ENCODE measurements at places on chromosomes 3 and 15.

- no peak for DNase-seq
Observed at GRCh38 chr3:119781330-119782198, at the start of gene NR1I2. Gene NR1I2 (plus strand): TSS chr3:119782101.

DNA sequence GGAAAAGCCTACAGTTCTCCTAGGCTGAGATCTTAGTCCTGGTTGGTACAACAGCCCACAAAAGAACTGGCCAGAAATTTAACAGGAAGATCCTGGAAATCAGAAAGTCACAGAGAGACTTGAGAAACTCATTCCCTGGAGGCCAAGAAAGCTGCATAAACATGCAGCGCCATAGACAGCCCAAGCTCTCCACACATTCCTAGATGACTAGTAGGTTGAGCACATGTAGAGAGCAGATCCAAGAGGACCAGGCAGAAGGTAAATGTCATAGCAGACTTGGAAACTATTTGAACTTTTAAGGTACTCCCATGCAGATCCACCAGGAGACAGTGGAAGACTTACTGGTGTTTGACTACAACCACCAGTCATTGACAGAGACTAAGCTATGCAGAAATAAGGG lies 18.4 kb downstream of the KBTBD12 start:
- no peak for DNase-seq

DNA sequence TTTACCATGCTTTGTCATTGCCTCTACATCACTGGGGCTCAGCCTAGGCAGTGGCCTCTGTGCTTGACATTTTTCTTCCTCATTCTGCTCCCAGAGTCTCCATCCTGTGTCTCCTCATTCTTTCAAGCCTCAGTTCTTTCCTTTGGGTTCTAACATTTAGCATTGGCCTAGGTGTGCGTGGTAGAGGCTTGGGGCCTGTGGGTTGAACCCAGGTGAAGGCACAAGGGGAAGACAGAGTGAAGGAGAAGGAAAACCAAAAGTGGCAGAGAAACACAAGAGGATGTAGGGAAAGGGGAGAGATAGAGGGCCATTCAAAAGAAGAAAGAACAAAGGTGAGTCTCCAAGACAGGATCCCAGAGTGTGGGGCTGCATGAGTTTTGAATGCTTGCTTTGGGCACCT lies 75.7 kb downstream of the FNDC3B start:
- no peak for DNase-seq

- DNase-seq = no peak
Observed at GRCh38 chr3:50323092-50323600, 601 bp upstream of the HYAL2 start.

GRCh38 chr15:67914537-67915460 lies 75.0 kb upstream of the RNU6-1 start:
- no peak for DNase-seq

- DNase-seq = peak; percentile 74
Observed at GRCh38 chr15:45635191-45635638, 386 bp downstream of the SQOR start.

- no peak for DNase-seq
Observed at GRCh38 chr3:158094235-158095110, 11.7 kb downstream of the SHOX2 start.

DNA sequence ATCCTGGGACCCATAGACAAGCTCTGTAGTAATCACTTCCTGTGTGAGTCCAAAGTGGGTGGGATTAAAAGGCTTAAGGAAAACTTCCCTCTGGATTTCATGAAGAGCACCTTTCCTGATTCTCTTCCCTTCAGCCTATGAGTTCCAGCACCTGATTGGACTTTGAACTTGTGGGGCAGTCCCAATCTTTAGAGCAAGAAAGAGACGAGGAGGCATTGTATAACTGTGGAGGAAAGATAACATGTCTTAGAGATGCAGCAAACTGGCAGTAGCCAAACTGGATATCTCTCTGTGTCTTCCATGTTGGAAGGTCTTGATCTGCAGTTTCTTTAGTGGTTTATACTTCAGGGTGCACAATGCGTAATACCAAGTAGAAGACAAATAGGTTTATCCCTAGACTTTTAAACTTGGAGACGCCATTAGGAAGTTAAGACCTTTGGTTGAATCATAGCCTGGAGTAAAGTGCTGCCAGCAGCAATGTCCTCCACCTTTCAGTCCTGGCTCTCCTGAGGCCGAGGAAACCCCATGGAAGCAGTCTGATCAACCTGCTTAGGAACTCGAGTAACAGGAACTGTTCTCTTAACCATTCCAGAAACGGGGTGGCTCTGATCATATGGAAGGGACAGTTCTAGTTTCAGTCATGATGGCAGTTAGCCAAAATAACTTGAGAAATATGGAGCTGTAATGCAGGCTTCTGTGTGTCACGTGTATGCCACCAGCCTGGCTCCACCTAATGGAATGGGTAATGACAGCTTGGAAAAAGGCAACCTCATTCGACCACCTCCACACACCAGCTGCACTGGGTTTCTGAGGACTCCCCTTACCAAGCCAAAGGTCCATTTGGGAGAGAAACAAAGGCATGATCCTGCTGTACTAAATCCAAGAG lies 4.7 kb downstream of the EIF1B start:
- DNase-seq = no peak

DNA sequence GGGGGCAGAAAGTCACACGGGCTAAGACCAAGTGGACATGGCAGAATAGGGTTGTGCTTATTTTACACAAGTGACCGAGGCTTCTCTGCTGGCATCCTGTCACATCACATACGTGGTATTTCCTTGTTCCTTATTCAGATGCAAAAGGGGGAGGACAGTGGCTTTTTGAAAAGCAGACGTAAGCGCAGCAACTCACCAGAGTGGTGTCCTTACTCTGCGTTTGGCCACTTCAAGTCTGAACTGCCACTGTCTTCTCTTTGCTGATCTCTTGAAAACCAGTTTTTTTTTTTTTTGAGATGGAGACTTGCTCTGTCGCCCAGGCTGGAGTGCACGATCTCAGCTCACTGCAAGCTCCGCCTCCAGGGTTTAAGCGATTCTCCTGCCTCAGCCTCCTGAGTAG lies 113.2 kb downstream of the SOX2 start:
- no peak for DNase-seq

GRCh38 chr15:42392309-42393024 lies 33.2 kb downstream of the CAPN3 start:
- no peak for DNase-seq

DNA sequence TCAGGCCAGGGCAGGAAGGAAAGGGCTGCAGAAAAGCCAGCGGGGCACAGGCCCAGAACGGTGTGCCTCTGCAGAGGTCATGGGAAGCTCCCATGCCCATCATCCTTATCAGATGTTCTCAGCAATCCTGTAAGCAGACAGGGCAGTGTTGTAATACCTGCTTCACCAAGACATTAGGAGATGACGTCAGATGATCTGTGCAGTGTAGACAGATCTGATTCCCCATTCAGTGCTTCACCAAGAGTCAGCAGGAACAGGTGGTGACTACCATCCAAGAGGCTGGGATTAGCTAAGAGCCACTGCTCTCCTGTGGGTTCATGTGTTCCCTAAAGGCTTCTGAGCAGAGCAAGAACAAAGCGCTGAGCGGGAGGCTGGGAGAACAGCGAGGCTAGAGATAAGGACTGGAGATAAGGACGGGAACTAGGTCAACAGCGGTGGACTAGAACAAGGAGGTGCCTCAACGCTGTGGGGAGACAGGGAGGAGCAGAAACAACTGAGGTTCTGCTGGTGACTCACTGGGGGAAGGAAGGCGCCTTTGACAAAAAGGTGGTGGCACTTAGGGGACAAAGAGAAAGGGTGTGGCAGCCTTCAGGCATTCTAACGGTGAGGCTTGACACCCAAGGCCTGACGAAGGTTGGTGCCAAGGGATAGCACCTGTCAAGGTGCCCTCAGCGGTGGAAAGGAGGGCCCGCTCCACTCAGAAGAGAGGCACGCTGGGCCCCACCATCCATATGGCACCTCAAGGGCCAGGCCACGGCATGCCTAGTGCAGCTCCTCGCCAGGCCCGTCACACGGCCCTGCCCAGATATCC lies 28.4 kb downstream of the CCDC12 start:
- peak; percentile 78 for DNase-seq

- peak; percentile 52 for DNase-seq
Observed at GRCh38 chr15:52076889-52077781, 35.4 kb downstream of the BCL2L10 start.

- DNase-seq = no peak
Observed at GRCh38 chr3:66830301-66830700, 167.8 kb upstream of the KBTBD8 start.

GRCh38 chr3:169145540-169146178 lies 517.9 kb downstream of the MECOM start:
- no peak for DNase-seq

DNA sequence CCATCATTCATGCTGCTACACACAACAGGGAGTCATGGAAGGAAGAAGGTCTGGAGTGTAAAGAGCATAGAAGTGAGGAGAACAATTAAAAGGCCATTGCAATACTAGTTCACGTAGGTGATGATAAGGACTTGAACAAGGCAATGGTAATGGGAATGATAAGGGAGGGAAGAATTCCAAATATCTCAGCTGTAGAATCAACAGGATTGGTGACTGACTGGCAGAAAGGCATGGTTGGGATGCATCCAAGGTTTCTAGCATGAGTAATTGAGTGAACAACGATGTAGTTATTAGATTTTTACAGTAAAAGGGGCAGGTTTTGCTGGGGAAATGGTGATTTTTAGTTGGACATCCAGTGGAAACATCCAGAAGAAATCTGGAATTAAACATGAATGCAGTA lies 2.4 kb upstream of the SEC62 start:
- DNase-seq = no peak

- no peak for DNase-seq
Observed at GRCh38 chr3:17135696-17136095, 250.9 kb downstream of the PLCL2 start.

- DNase-seq = peak; percentile 10
Observed at GRCh38 chr3:120567370-120568201, 28.6 kb upstream of the NDUFB4 start.

- DNase-seq = no peak
Observed at GRCh38 chr3:113051787-113052186, 61.0 kb downstream of the GTPBP8 start.

DNA sequence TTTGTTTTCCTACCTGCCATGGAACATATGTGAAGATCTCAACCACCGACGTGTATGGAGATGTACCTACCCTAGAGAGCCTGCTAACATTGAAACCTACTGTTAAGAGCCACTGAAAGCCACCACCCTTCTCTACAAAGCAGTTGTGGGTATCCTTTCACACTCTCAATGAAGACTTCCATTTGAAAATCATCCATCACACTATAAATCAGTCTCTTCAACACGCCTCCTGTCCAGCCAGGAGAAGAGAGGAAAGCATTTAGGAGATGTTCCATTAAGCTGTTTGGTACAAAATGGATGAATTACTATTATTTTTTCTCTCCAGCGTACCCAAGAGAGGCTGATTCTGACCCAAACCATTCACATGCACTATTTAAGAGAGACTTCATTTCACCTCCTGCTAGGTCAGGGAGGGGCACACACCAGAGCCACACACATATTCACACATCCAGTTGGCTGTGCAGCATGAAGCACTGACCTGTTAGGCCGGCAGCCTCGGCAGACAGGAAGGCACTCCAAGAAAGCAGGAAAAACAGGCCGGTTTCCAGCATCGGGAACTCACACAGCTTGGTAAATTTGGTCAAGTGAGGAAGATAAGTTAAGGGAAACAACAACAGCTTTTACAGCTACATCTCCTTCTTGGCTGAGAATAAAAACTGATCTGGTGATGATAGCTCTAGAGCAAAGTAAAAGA lies 274.5 kb downstream of the SLC9A9 start:
- DNase-seq = no peak

DNA sequence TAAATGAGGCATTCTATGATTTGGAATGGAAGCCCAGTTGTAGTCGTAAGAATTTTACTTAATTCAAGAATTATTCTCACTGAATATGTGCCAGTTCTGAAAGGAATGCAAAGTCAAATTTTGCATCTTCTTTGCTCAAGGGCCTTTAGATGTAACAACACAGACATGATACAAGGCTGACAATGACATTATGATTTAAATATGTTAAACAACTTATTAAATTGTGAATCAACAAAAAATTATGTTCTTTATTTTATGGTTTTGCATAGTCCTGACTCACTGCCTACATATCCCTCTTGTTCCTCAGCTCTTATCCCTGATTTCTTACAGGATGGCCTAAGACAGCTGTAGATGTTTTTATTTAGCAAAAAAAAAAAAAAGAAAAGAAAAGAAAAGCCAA lies 170.9 kb upstream of the NR2E3 start:
- DNase-seq = no peak

DNA sequence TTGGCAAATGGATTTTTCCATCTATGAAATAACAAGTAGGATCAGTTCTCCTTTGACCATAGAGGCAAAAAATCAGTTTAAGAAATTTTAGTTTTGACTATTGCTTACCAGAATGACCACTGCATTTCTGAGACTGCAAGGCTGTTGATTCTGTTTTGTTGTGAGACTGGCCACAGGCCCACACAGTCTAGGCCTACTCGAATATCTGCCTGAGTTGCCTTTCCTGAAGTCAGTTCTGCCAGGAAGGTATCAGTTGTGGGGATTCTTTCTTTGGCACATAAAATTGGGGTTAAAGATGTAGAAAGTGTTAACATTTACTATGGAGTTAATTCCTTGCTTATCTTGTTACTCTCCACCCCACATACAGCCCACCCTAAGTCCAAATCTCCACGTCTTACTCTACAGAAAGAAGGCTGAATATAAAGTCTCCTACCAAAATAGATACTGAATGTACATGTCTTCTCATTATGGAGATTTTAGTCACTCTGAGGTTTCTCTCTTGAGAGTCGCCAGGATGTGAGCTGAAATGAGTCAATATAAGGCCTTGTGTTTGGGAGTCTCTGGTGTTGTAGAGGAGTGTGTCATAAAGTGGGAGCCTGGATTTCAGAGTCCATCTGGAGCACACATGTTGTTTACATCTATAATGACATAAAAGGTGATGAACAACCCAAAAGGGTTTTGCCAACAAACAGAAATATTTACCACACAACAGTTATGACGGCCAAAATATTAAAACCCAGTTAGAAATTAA lies 45.0 kb upstream of the WWTR1 start:
- DNase-seq = no peak

DNA sequence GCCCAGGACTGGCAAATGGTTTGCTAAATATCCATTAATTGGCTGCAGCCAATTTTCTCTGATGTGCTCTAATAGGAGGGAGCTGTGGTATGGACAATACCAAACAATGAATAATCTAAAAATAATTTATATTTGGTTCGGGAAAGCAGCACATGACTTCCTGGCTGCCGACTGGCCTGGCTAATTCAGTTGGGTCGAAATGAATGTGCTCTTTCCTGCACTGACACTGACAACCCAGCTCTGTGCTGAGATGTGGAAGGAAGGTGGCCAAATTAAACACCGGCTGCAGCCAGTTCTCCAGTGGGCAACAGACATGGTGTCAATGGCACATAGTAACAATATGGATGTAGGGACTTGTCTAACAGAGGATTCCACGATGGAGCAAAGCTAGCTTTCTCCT lies 21.1 kb upstream of the COLQ start:
- DNase-seq = no peak
